SK-N-DZ (cell line): ENCODE measurements at places on chromosomes 2 and 18.
A peak's percentile ranks its signal among the peaks of the same experiment; 100 is the strongest.

- no peak for DNase-seq
Observed at GRCh38 chr2:163604941-163605555, 130.8 kb downstream of the FIGN start.

DNA sequence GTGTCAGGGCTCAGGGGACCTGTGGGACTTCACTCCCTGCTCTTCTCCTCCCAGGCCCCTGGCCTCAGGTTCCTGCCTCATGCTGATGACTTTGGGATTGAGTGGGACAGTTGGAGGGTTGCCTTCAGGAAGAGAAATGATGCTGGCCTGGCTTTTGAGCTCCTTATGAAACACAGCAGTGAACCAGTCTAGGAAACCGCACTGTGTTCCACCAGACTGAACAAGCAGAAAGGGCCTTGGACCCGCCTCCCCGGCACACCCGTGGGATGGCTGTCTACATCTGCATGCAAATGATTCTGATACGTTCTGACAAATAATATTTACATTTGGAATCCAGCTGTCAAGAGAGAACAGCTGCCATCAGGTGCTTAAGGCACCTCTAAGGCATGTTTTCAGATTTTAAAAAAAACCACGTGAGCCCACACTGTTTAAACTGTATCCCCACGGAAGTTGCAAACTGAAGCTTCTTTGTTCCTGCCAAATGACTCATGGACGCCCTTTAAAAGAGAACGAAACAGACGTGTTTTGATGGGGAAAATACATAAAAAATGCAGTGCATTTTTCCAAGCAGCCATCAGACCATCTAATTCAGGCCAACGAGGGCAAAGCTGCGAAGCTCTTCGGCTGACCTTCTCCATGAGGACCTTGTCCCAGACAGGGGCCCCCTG is 27.6 kb upstream of the ASAP2 start:
- DNase-seq: no peak

DNA sequence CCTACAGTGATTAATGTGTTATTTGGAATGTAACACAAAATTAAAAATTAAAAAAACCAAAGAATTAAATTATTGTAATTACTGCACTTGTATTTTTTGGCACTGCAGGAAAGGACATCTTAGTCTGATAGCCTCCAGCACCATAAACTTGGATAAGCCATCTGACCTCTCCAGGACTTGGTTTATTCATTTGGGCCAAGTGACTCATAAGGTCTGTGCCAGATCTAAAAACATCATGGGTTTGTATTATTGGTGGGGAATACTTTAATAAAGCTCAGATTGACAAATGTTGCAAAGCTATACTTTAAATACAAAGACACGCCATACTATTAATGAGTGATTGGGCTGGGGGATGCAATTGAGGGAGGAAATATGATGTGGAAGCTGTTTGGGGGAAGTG is 225.2 kb downstream of the ZNF521 start:
- no peak for DNase-seq

DNA sequence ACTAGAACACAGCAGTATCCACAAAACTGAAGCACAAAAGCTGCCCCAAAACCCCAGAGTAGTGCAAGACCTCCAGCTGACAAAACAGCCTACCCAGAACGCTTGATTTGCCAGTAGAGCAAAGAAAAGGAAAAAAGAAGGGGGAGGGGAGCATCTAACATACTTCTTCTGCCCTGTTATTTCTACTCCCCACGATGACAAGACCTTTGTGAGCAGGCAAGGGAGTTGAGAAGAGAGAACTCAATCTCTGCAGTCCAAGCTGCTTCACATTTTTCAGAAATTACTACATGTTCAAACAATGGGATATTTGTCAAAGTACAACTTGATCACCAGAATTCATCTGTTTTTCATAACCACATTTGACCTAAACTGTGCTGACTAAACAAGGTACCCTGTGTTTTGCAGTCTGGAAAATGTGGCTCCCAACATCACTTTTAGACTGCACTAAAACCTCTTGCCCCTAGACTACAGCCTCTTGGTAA is 286.7 kb downstream of the EXOC6B start:
- DNase-seq: no peak

DNA sequence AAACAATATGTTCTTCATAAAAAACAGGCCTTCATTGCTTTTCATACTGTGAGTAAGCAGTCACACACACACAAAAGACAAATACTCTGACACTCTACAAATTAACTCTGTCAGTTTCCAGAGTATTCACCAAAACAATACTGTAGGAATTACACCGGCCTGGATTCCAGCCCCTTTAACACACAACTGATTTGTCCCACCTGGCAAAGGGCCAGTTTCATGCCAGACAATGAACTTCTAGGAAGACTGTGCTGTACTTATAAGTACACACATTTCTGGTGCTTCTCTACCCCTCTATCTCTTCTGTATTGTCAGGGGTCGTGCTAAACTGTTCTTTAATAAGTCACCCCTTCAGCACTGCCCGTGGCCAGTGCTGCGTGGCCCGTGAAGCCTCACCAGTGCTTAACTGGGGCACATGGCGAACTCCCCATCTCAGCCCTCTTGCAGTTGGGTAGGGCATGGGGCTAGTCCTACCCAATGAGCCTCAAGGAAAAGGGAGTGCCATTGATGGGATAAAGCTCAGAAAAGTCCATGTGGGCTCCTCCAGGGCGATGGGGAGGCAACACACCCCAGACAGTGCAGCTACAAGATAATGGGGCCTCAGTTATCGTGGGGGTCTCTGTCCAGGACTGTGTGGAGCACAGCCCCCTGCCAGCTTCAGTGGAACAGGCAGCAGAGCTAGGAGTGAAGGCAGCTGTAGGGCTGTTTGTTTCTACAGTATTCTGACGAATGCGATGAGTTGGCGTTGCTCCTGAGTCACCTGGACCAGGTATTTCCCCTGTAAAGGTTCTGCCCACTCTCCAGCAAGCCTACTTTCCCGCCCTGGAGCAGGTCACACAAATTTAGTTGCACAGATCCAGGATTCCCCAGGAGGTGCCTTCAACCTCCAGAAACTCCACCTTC is 99.0 kb downstream of the SP3 start:
- no peak for DNase-seq

GRCh38 chr18:28961669-28962228 is 784.8 kb upstream of the CDH2 start:
- DNase-seq: peak; percentile 51

- DNase-seq: no peak
Observed at GRCh38 chr2:187214306-187214705, 233.7 kb downstream of the CALCRL start.

DNA sequence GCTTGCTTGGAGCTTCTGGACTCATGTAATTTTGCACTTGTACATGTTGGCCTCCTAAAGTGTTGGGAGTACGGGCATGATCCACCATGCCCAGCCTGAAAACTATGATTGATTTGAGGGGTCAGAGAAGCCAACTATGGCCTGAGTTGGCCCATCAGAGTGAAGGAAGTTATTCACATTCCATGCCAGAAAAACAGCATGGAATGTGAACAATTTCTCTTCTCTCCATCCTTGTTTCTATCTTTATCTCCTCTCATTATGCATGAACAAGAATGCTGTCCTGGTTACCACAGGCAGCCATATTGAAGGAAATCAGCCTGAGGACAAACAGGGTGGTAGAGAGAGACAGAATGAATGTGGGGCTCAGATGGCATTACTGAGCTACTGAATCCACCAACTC is 3.5 kb upstream of the CD226 start:
- DNase-seq: no peak

- no peak for DNase-seq
Observed at GRCh38 chr2:109494351-109494750, 119.4 kb downstream of the SEPTIN10 start.

- DNase-seq: no peak
Observed at GRCh38 chr18:51765606-51766360, 568.3 kb upstream of the MEX3C start.

- no peak for DNase-seq
Observed at GRCh38 chr2:61205132-61205531, 43.1 kb downstream of the C2orf74 start.

- peak; percentile 81 for DNase-seq
Observed at GRCh38 chr2:55049043-55049820, 1.0 kb downstream of the RTN4 start.
